ENCODE measurements at places on chromosomes 7 and 10. TPM values are rescaled to one million over a fixed set of nuclear protein-coding genes. Genes with fewer than 3 reads are reported as not detected.

GRCh38 chr7:80334908-80335307 is 177.0 kb downstream of the GNAT3 start:
- no peak overlapping the region for H3K27ac ChIP-seq
- no peak overlapping the region for H3K4me3 ChIP-seq
- no peaks in the 10 kb centered on the region for H3K36me3 ChIP-seq
- H3K27me3 ChIP-seq: peaks cover 3% of the 10 kb centered on the region
- DNase-seq: no peak

GRCh38 chr10:43794181-43794815 is 145.6 kb upstream of the ZNF32 start:
- H3K27ac ChIP-seq: no peak overlapping the region
- no peaks in the 10 kb centered on the region for H3K36me3 ChIP-seq
- no peak for DNase-seq
- no peaks in the 10 kb centered on the region for H3K4me1 ChIP-seq
- peaks cover 12% of the 10 kb centered on the region for H3K27me3 ChIP-seq
- no peak overlapping the region for H3K4me3 ChIP-seq

DNA sequence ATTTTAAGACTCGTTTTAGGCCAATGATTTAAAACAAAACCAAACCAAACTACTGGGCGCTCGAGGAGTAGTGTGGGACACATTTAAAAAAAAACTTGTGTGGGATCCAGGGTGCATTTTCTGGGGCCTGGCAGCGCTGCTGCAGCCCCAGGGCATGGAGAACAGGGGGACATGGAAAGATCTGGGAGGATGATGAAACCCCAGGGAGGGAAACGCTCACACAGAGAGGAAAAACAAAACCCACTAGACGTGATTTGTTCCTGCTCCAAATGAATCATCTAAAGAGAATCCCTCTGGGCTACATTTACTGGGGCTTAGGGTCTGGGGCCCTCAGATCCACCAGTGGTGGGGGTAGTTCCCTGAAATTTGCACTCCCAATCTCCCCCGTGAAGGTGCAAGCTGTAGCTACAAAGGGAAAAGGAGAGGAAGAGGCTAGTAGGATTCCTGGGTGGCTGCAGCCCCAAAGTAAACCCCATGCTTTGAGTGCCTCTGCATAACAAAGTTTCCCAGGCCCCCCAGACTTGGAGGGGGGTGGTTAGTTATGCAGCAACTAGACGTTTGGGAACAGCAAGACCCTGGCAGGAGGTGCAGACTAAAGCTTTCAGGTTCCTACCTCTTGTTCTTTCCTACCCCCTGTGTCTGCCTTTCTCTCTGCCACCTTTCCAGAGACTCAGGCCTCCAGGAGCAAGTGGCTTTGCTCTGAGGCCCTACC is 14.5 kb upstream of the HOXA13 start:
- no peak for DNase-seq
- no peak overlapping the region for H3K4me3 ChIP-seq
- H3K4me1 ChIP-seq: peaks cover 6% of the 10 kb centered on the region
- H3K27ac ChIP-seq: no peak overlapping the region
- no peaks in the 10 kb centered on the region for H3K27me3 ChIP-seq
- H3K36me3 ChIP-seq: no peaks in the 10 kb centered on the region

DNA sequence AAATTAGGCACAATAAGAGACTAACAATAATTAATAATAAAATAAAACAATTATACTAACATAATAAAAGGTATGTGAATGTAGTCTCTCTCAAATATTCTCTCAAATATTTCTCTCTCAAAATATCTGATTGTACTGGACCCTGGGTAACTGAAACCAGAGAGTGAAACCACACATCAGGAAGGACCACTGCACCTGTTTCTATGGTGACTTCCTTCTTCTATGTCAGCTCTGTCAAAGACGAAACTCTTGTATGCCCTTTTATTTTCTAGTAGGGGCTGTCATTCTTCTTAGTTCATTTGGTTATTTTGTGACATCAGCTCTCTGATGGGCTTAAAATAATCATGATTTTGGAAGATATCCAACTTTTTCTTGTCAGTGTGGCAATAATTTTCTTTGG is 428.0 kb upstream of the TPK1 start:
- no peaks in the 10 kb centered on the region for H3K36me3 ChIP-seq
- DNase-seq: no peak
- no peak overlapping the region for H3K27ac ChIP-seq
- H3K4me1 ChIP-seq: no peaks in the 10 kb centered on the region
- no peak overlapping the region for H3K4me3 ChIP-seq

DNA sequence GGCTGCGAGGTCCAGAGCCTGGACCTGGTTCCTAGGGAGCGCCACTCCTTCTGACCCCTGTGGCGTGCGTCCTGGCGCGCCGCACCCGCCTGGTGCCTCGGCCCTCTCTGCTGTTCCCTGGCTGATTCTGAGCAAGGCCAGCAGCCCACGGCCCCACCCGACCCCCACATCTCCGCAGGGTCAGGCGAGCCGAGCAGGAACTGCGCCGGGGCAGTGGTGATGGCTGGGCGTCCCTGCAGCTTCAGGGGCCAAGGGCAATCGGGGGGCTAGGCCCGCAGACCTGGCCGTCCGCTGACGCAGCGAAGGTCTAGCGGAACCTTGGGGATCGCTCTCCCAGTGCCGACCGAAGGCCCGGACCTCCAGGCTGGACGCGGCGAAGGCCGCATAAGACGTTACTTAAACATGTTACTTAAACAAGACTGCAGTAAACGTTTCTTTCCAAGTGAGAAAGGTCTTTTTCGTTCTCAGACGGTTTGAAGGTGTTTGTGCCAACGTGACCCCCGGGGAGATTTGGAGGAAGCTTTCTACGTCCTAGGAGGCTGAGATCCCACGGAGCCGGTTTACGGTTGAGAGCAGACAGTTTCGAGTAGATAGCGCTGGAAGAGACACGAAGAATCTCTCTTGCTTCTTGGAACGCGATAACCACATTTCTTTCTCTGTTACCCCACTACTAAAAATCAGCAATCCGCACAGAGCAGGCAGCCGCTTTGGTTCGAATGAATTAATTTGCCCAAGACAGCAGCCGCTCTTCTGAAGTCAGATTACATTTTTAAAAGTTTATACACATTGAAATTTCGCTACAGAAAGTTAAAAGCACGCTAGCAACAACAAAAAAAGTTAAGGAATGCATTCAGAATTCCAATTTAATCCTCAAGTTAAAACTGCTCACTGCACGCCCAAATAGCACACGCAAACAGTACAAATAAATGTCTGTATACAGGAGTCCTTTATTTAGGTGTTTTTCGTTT is 4.9 kb upstream of the NKX2-3 start:
- H3K27ac ChIP-seq: no peak overlapping the region
- no peak for DNase-seq
- H3K27me3 ChIP-seq: no peaks in the 10 kb centered on the region
- H3K36me3 ChIP-seq: no peaks in the 10 kb centered on the region
- no peaks in the 10 kb centered on the region for H3K4me1 ChIP-seq

GRCh38 chr10:74255214-74255613 is 104.2 kb downstream of the ADK start:
- no peaks in the 10 kb centered on the region for H3K4me1 ChIP-seq
- H3K27ac ChIP-seq: no peak overlapping the region
- H3K27me3 ChIP-seq: no peaks in the 10 kb centered on the region

DNA sequence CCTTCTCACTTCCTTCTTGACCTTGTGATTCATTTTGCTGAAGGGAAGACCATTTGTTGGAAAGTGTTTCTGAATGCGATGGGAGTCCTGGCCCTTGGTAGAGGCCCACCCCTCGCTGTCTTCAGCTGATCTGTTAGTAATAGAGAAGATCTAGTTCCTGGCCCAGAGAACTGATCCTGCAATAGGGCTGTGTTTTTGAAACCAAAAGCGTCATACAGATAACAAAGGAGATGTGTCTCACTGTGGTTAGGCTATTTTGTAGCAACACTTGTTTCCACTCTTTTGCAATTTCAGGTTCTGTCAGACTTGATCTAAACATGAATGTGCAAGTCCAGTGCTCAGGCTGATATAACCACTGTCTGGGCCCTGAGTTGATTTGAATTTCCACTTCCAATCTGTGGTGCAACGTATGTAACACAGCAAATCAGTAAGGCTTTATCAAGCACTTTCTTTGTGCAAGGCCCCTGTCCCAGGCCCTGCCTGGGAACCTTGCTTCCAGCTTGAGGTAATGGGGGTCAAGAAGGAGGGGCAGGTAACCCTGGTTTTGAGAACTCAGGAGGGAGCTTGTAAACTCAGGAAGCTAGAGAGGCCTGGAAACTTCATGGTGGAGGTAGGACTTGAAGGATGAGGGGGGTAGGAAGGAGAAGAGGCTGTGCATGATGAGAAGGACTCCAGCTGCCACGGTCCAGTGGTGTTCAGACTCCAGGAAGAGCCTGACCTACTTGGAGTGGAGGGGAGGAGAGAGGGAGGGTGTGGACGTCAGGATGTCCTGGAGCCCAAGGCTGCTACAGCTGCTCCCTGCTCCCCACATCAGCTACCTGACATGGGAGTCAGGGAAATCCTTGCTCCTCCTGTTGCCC is 42.2 kb upstream of the SRGN start:
- H3K4me1 ChIP-seq: no peaks in the 10 kb centered on the region
- no peak for DNase-seq
- no peak overlapping the region for H3K27ac ChIP-seq
- H3K27me3 ChIP-seq: no peaks in the 10 kb centered on the region
- H3K4me3 ChIP-seq: no peak overlapping the region
- H3K36me3 ChIP-seq: no peaks in the 10 kb centered on the region

- H3K4me3 ChIP-seq: no peak overlapping the region
- peaks cover 19% of the 10 kb centered on the region for H3K4me1 ChIP-seq
- H3K27ac ChIP-seq: peak overlapping the region; percentile 5
- DNase-seq: no peak
- no peaks in the 10 kb centered on the region for H3K36me3 ChIP-seq
Measured at GRCh38 chr7:105298439-105298894, 90.3 kb downstream of the SRPK2 start.

DNA sequence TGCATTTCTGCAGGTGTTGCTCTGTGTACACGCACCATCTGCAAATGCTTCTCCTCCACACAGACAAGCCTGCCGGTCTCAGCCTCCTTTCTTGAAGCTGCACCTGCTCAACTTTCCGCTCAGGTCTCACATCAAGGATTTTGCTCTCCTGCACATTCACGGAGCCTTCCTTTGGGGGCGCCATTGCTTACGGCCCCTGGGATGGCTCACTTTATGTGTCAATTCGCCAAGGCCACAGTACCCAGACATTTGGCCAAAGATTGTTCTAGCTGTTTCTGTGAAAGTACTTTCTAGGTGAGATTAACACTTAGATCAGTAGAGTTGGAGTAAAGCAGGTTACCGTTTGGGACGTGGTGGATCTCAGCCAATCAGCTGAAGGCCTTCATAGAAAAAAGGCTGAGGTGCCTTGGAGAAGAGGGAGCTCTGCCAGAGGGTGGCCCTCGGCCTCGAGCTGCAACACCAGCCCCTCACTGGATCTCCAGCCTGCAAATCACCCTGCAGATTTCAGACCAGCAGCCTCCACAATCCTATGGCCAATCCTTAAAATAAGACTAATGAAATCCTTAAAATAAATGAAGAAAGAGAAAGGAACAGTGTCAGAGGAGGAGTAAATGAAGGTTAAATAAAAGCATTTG is 39.9 kb upstream of the PPP2R2D start:
- no peak overlapping the region for H3K27ac ChIP-seq
- no peaks in the 10 kb centered on the region for H3K36me3 ChIP-seq
- peaks cover 31% of the 10 kb centered on the region for H3K27me3 ChIP-seq

- no peak for DNase-seq
- H3K27me3 ChIP-seq: no peaks in the 10 kb centered on the region
- no peak overlapping the region for H3K27ac ChIP-seq
Measured at GRCh38 chr10:114956466-114956865, 18.5 kb downstream of the TRUB1 start.

- no peaks in the 10 kb centered on the region for H3K4me1 ChIP-seq
- no peak overlapping the region for H3K4me3 ChIP-seq
- no peaks in the 10 kb centered on the region for H3K27me3 ChIP-seq
- no peak for DNase-seq
- no peak overlapping the region for H3K27ac ChIP-seq
Measured at GRCh38 chr10:121774813-121775212, 153.0 kb downstream of the ATE1 start.

DNA sequence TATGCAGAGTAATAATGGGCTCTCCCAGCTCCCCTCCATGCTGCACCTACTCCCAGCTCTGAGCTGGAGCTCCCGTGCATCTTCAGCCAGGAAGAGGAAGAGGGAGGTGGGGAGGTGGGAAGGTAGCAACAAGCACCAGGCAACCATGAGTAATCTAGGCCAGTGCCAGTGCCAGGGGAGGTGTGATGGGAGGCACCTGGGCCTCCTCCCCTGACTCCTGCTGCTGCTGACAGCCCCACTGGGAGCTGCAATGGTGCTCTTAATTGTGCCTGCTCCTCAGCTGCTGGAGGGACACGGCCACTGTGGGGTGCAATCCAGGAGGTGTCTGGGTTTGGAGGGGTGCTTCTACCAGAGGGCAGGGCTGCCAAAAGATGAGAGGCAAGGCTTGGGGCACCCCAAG is 243.0 kb downstream of the PLXNA4 start:
- peaks cover 19% of the 10 kb centered on the region for H3K27me3 ChIP-seq
- H3K36me3 ChIP-seq: no peaks in the 10 kb centered on the region
- no peak overlapping the region for H3K4me3 ChIP-seq
- H3K4me1 ChIP-seq: no peaks in the 10 kb centered on the region
- no peak for DNase-seq

DNA sequence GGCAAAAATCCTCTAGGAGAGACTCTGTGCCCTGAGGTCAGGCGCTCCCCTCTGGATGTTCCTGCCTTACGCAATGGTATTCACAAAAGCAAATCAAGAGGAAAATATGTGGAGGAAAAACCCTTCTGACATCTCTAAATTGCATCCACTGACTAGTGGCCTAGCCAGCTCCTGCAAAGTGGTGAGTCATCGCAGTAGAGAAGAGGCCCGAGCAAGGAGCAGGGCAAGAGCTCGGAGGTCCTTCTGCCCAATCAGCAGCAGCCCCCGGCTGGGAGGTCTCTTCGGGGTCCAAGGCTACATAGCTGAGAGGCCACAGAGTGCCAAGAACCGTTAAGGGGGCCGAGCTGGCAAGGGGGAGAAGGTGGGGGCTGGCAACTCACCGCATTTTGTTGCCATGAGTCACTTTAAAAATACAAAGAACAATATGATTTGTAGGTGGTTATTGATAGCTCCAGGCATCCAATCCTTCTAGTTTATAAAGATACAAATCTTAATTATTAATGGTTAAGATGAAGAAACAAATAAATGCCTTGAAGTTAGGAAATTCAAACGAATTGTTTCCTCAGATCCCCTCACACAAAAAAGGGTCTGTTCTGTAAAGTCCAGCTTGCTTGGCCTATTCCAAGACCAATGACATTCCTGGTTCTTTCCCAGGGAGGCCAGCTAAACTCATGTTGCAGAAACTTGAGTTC is 161.6 kb downstream of the PKD1L1 start:
- H3K36me3 ChIP-seq: no peaks in the 10 kb centered on the region
- peak; percentile 95 for DNase-seq
- peak overlapping the region; percentile 100 for H3K27ac ChIP-seq

GRCh38 chr10:21022821-21023220 is 125.7 kb upstream of the NEBL start:
- no peak overlapping the region for H3K4me3 ChIP-seq
- no peaks in the 10 kb centered on the region for H3K4me1 ChIP-seq
- H3K36me3 ChIP-seq: no peaks in the 10 kb centered on the region
- no peaks in the 10 kb centered on the region for H3K27me3 ChIP-seq

- peak overlapping the region; percentile 98 for H3K27ac ChIP-seq
- H3K4me3 ChIP-seq: peak overlapping the region; percentile 99
- no peaks in the 10 kb centered on the region for H3K27me3 ChIP-seq
- H3K36me3 ChIP-seq: peaks cover 3% of the 10 kb centered on the region
- no peak for DNase-seq
Measured at GRCh38 chr7:77697535-77697831, 1.2 kb downstream of the RSBN1L start.

The RSPH10B2 gene
- total RNA-seq: 0.15 TPM

The GPR146 gene
- 2.9 TPM for total RNA-seq

The FAM221A gene
- 8.4 TPM for total RNA-seq

The OR6B1 gene
- total RNA-seq: not detected

The DAGLB gene
- 22.3 TPM for total RNA-seq

The SFTPA1 gene
- total RNA-seq: 3.8 TPM

The MEST gene
- total RNA-seq: 44.4 TPM
